CD8-positive, alpha-beta memory T cell (primary cell): ENCODE measurements at places on chromosomes 13 and 19.
A peak's percentile ranks its signal among the peaks of the same experiment; 100 is the strongest.

GRCh38 chr13:46343279-46343994 lies 43.6 kb downstream of the RUBCNL start:
- no peak for DNase-seq

- DNase-seq, result peak; percentile 21
Measured at GRCh38 chr19:1213391-1214286, 8.1 kb downstream of the STK11 start.

GRCh38 chr13:46559272-46559805 lies 6.4 kb downstream of the LRCH1 start:
- no peak for DNase-seq

GRCh38 chr19:51121257-51121656 lies 3.4 kb upstream of the SIGLEC9 start:
- DNase-seq, result no peak

GRCh38 chr13:21120191-21120590 lies 56.2 kb downstream of the SKA3 start:
- DNase-seq, result no peak

GRCh38 chr19:47490847-47491246 lies 6.8 kb upstream of the KPTN start:
- DNase-seq, result no peak

- no peak for DNase-seq
Measured at GRCh38 chr13:26836626-26837025, 76.0 kb upstream of the GPR12 start.

DNA sequence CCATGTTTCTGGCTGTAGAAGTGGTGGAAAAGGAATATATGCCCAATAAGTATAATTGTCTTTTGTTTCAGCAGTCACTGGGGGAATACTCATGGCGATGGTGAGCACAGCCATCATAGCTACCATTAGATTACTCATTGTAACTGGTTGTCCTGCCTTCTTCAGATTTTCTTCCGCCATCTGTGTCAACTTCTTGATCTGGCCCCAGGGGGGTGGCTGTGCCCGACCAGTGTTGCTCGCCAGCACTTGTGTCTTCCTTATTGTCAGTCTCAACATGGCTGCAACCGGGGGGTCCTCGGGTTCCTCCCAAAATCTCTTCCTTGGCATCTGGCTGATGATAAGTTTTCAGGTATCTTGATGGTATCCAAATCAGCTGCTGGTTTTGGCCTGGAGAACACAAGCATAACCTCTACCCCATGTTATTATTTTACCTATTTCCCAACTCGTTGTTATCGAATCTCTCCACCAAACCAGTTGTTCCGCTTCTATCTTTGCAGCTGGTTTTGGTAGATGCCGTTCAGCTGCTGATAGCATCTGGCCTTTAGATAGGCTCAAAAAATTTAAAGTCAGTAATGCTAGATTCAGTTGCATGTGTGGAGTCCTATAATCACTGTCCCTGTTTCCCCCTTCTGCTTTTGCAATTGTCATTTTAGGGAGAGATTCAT lies 23.0 kb upstream of the IL17D start:
- no peak for DNase-seq

DNA sequence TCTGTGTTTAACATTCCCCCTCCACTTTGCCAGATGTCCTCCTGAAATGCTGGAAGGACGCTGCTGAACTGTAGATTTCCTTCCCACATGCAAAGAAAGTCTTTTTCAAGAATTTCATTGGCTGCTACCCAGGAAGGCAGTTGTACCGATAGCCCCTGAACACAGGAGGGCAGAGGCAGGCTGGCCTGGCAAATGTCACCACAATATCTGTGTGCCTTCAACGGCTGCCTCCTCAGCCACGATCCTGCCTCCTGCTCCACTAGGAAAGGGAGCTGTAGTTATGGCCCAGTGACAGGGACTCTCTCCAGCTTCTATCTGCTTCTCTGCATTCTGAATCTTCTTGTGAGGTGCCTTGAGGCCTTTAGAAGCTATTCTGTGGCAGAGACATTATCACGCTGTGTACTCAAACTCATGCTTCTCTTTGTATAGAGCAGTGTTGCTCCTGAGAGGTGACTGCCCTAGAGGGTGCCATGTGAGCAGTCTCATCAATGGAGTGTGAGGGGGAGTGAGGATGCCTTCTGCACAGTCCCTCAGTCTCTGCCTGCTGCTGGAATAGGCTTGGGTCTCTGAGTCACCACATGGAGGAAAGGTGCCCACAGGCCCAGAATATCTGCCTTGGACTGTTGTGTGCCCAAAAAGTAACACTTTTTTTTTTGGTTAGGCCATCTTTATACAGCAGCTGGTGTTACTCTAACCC lies 279.8 kb downstream of the DNAJC15 start:
- DNase-seq, result no peak

- no peak for DNase-seq
Measured at GRCh38 chr13:34124666-34125306, 306.8 kb downstream of the RFC3 start.

DNA sequence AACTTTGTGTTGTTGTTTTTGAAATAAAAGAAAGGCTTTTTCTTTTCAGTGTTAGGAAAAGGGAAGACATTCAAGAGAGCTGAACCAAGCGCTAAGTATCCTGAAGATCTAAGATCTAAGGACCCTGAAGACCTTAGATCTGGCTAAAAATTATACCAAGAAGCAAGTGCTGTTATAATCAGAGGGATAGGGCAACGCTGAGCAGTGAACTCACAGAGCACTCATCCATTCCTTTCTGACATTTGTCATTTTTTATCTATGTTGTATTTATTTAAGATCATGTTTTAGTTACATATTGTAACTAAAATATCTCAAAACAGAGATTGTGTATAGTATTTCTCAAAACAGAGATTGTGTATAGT lies 60.5 kb upstream of the FAM216B start:
- DNase-seq, result no peak

GRCh38 chr13:27053902-27054595 lies 117.6 kb downstream of the USP12 start:
- no peak for DNase-seq

- DNase-seq, result no peak
Measured at GRCh38 chr19:35177377-35178274, 23.1 kb downstream of the FXYD5 start.

DNA sequence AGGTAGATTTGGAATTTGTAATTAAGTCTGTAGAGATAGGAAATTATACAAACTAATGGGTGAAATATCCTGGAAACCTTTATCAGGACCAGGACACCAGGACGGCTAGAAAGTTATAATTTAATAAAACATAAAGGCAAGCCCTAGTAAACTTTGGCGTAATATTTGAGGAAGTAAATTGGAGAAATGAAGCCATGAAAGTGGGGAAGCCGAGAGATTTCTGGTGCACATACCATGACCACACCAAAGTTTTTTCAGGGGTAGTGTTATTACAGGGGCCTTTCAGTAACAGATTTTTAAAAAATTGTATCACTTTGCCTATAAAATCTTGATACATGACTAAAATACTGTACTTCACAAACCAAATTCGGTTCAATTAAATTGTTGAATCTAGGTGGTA lies 54.7 kb upstream of the URAD start:
- no peak for DNase-seq

- no peak for DNase-seq
Measured at GRCh38 chr19:55440411-55441105, 2.5 kb downstream of the SHISA7 start.

DNA sequence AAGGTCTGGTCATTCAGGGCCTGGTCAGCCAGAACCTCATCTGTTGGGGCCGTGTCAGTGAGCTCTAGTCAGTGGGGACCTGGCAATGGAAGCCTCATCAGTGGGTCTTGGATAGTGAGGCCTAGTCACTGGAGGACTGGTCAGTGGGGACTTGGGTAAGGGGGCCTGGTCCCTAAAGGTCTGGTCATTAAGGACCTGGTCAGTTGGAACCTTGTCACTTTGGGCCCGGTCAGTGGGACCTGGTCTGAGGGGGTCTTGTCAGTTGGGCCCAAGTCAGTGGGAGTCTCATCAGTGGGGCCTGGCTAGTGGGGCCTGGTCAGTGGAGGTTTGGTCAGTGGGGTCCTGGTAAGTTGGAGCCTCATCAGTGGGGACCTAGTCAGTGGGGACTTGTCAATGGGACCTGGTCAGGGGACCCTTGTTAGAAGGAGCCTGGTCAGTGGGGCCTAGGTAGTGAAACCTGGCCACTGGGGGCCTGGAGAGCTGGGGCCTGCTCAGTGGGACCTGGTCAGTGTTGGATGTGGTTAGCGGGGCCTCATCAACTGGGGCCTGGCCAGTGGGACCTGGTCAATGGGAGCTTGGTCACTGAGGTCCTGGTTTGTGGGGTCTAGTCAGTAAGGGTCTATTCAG lies 43.7 kb upstream of the TPM4 start:
- no peak for DNase-seq

DNA sequence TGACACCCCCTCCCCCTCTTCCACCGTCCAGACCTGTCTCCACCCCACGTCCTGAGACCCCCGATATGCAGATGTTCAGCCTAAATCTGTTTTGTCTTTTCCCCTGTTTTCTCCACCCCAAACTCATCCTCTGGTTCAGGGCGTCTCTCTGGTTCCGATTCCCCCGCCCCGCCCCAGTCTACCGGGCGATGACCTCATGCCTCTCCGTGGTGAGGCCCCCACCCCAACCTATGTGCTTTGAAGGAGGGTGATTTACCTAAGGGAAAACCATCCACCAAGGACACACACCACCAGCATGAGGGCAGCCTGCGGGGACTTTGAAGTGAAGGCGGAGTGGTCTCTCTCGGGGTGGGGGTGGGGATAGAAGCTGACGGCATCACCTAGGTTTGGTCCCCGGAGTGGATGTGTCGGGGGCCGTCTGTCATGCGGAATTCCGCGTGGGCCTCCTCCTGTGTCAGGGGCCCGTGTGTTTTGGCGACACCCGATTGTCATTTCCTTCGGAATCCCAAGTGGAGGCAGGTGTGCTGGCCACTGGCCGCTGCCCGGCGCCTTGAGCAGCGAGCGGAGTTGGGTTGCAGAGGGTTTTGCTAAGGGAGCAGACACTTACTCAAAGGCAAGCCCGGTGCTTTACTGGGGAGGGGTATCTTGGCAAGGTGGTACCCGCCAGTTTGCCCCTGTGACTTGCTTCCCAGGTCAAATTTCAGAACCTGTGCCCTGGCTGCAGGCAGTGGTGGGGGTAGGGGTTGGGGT lies 1.4 kb downstream of the FZR1 start:
- DNase-seq, result no peak

- peak; percentile 83 for DNase-seq
Measured at GRCh38 chr19:35346193-35347052, 1.3 kb upstream of the FFAR1 start.

GRCh38 chr13:79389026-79389425 lies 17.0 kb downstream of the RBM26 start:
- DNase-seq, result no peak

DNA sequence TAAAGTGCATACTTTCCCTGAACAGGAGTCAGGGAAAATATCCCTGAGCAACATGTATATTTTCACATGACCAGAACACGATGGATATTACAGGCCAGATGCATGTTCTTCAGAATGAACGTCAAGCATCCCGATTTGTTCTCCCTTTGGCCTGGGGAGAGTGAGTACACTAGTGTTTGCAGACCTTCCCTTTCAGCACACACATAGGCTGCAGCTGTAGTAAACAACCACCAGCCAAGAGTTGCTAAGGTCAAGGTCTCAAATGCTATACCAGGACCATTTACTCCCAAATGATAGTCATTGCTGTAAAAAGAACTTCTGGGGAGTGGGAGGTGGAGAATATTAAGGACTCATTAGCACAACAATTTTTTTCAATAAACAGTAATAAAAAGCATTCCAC lies 3.0 kb downstream of the KLF12 start:
- no peak for DNase-seq

DNA sequence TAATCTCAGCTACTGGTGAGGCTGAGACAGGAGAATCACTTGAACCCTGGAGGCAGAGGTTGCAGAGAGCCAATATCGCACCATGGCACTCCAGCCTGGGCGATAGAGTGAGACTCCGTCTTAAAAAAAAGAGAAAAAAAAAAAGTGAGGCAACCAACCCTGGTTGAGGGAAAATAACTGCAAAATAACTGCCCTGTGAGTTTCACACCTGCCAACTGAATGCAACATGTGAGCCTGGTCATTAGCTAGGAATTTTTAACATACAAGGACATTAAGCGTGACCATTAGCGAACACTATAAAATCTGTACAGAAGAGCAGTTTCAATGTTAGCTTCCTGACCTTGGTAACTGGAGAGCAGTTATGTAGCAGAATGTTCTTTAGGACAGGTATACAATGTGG lies 2.4 kb upstream of the CCNP start:
- no peak for DNase-seq

DNA sequence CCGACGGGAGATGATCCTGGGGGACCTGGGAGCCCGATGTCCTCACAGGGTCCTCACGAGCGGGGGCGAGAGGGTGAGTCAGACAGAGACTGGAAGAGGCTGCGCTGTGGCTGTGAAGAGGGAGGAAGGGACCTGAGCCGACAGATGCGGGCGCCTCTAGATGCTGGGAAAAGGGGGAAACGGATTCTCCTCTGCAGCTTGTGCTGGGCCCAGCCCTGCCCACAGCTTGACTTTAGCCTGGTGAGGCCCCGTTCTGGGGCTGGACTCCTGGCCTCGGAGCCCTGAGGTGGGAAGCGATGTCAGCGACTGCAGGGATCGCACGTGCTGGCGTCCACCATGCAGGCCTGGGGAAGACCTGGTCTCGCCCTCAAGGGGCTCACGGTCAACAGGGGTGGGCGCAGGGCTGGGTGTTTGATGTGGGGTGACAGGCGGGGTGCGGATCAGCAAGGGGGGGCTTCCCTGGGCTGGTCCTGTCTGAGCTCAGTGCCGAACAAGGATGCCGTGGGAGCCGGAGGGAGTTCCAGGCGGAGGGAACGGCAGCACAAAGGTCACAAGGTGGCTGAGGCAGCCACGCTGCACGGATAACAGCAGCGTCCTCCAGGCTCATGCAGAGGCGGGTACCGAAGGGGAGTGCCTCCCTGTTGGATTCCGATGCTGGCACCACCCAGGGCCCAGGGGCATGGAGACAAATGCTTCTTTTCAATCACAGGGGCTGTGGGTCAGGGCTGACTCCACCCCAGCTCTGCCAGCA lies 31.8 kb downstream of the PIP5K1C start:
- no peak for DNase-seq

DNA sequence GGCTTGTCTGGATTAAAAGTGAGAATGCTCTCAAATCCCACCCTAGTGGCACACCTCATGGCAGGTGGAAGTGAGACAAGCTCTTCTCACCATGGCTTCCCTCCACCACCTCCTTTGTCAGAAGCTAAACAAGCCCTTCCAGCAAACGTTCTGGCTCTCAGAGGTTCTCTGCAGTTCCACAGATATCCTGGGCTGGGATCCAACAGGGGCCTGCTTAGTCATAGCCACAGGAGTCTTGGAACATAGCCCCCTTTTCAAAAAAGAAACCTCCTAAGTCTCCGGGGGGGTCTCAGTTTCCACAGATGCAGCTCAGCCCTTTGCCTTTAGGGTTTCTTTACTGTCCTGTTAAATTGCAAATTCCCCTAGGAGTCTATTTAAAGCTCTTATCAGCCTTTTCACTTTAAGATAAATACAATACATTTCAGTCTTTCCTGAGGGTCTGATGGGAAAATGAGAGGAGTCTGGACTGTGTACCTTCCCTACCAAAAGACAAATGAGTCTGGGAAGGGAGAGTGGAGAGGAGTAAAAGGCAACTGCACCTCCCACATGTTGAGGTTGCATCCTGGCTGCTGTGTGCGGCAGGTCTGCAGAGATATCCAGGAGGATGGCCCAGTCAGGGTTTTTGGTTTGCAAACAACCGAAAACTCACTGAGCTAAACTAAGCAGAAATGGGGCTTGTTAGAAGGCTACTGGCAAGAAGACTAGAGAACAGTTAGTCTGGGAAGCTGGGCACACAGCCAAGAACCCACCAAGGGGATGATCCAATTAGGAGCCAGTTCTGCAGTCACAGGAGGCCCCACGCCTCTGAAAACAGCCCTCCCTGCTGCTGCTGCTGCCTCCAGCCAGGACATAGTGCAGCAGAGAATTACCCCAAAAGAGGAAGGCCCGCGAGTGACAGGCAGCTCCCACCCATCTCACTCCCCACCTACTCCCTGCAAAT lies 41.4 kb upstream of the SERP2 start:
- DNase-seq, result no peak
